NCI-H69 (cell line): ENCODE measurements at places on chromosomes 7 and 10.

DNA sequence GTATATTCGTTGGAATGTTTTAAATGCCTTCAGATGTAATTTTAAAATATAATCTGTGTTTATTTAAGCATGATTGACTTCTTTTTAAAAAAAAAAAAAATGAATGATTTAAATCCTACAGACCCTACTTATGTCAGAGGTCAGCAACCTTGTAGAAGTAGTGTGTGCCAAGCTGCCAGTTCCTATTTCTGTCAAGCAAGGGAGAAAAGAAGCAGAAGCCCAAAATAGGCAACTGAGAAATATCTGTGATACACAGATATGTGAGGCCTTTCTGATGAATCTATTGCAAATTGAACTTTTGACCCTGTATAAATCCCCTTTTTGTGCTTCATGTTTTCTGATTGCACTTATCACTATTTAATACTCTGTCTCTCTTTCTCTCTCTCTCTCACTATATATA is 199.5 kb downstream of the LRRN3 start:
- peak; percentile 14 for DNase-seq

DNA sequence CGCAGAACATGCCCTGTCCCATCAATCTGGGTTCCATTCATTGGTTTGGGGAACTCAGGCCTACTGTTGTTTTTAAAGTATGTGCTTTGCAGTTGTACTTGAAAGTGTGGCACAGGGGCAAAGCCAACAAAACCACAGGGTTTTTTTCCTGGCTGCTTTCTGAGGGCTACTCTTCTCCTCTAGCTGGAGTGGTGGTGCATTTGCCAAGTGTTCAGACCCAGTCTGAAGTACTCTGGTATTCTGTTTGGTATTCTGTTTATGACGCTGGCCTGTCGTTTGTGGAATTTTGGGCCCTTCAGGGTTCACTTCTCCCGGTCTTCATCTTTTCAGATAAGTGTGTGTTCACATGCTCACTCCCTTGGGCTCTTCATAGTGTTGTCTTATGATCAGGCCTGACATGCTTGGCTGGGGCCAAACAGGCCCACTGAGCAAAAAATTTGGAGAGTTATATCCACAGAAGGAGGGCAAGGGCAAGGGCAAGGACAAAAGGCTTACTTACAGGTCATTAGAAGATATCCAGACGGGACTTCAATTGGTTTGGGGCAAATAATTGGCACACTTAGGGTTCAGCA is 26.3 kb downstream of the SLC26A4 start:
- DNase-seq: no peak

- DNase-seq: no peak
These were observed 17.9 kb downstream of the TES start for GRCh38 chr7:116228241-116228640.

- DNase-seq: no peak
These were observed 251.0 kb downstream of the BMPER start for GRCh38 chr7:34156336-34156735.

DNA sequence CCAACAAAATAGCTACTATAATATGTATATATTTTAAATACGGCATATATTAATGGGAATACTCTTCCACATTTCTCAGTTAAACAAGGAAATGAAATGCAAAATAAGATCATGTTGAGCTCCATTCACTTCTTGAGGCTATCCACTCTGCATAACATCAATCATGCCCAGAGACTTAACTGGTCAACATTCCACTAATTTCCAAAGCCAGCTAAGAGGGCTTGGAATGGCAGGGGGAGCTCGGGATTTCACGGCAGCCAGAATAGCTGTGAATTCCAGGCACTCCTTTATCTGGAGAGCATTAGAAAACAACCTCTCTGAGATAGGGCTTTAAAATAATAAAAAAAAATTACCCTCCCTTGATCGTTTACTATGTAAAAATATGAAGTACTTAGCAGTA is 194.9 kb upstream of the CDCA7L start:
- DNase-seq: no peak

GRCh38 chr7:129343099-129343700 is 91.0 kb upstream of the STRIP2 start:
- DNase-seq: peak; percentile 52

DNA sequence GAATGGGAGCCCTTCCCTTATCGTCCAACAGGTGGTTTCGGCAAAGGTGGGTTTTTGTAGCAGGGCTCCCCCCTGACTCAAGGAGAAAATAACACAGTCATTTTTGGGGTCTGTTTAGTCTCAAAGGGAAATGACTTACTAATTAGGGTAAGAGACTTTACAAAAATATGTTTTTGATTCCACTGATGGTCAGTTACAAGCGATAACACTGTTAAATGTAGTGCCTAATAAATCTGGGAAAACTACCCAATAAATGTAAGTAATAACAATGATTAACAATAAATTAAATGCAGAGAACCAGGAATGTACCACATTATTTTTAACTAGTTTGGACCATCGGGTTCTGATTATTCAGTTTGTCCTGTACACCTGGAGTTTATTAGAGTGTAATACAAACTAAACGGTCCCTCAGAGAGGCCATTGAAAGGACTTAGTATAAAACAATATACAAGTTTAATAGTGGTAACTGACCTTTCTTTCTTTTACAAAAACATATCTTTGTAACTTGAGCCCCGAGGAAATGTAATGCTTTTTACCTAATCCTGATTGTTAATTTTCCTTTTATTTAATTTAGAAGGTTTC is 216.2 kb upstream of the HABP2 start:
- no peak for DNase-seq

DNA sequence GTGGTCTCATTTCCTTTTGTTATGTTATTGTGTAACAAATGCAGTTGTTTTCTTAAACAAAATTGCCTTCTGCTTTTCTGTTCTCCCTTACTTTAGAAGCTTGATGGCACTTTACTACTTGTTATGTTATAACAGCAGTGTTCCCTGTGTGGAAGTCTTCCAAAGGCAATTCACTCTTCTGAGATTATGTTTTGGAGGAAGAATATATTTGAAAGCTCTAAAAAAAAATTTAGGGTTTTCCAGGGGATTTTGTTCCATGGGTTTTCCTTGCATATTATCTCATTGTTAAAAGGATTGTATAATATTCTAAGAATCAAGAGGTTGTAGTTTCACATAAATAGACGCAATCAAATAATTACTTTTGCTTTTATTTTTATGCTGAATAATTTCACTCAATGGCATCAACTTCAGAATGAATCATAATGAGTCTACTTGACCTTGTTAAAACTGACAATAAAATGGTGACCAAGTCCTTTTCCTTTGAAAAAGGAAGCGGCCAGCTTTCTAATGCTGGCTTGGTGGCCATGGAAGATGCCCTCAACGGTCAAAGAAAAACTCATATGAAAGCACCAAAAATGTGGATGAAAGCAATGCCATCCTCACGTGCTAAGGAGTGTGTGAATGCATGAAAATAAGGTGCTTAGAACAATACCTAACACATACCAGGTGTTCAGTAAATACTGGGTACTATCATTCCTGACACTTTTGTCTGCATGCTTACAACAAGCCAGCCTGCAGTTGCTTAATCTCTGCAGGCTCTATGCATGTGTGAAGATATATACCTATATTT is 92.4 kb upstream of the KLF6 start:
- DNase-seq: no peak

DNA sequence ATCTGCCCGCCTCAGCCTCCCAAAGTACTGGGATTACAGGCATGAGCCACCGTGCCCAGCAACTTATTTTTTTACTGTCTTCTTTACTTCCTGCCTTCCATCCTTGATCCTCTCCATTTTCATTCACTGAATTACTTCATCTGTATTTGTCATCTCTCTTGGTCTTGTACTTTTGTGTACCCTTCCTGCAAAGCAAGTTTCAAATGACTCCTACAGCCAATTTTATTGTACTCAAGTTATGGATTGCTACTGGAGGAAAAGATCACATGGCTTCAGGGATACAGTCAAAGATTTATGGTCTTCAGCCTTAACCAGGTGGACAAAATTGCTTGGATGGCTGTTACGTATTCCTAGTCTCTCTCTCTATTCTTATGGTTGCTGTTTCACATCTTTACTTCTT is 22.6 kb downstream of the SEPTIN7 start:
- DNase-seq: no peak

DNA sequence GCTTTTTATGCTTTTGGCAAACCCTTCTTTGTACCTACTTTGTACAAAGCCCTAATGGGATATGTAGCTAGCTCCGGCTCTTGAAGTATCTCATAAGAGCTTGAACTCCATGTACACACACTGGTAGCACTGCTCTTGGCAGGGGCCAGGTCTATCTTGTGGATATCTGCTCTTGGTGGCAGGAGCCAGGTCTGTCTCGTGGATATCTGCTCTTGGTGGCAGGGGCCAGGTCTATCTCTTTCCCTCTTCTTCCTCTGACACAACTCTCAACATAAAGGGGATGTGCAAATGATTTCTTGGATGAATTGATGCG is 91.9 kb downstream of the WNT2 start:
- DNase-seq: no peak

- DNase-seq: peak; percentile 18
These were observed 1.0 kb downstream of the ATE1 start for GRCh38 chr10:121926671-121927317.

DNA sequence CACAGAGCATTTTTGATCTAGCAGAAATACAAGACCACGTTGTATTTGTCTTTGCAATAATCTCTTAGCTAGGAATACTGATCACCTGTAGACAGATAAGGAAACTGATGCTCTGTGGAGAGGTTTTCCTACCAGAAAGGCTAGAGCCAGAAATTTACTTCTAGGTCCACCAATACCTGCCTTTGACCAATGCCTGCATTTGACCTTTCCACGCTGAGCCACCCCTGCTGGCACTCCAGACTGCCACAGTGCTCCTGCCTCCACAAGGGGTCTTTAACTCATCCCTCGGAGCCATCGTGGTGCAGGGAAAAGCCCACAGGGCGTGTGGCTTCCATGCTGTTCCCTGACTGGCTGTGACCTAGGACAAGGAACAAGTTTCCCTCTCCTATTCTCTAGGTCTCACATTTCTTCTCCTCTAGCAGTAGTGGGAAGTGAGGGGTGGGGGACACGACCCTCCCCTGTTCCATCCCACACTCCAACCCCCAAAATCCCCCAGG is 1.5 kb upstream of the ELN start:
- DNase-seq: peak; percentile 58

- DNase-seq: no peak
These were observed 63.5 kb upstream of the SLC39A12 start for GRCh38 chr10:17888189-17888588.
